Uterus (tissue), 4 donors: ENCODE measurements at places on chromosomes 3 and 15. TPM values are rescaled to one million over a fixed set of nuclear protein-coding genes. Genes with fewer than 3 reads are reported as not detected.

The MYLK gene
- 745 TPM for total RNA-seq

The FOXL2 gene
- total RNA-seq, result 0.26 TPM

The MYL3 gene
- total RNA-seq, result 9.6 TPM

The NDUFB4 gene
- total RNA-seq, result 69.2 TPM

The STAB1 gene
- 216 TPM for total RNA-seq

The MLF1 gene
- 12.6 TPM for total RNA-seq

The CIDEC gene
- not detected for total RNA-seq

The AADAC gene
- not detected for total RNA-seq

The XIRP1 gene
- not detected for total RNA-seq

The MCF2L2 gene
- total RNA-seq, result 1.5 TPM

The GATM gene
- 27.1 TPM for total RNA-seq

The RHOA gene
- total RNA-seq, result 493 TPM

The PEX11A gene
- total RNA-seq, result 1.5 TPM

The GRIP2 gene
- total RNA-seq, result 1.2 TPM

The PRTG gene
- 20.4 TPM for total RNA-seq

The CTXND1 gene
- 0.07 TPM for total RNA-seq

The RASGRP1 gene
- under 0.01 TPM for total RNA-seq

The CLDN18 gene
- total RNA-seq, result not detected

The SPESP1 gene
- total RNA-seq, result 5.6 TPM

The CYP8B1 gene
- total RNA-seq, result not detected

The ZNF197 gene
- total RNA-seq, result 25.7 TPM

The MOBP gene
- 0.43 TPM for total RNA-seq

The GPR160 gene
- 8.6 TPM for total RNA-seq

The REC114 gene
- not detected for total RNA-seq

The DPPA2 gene
- total RNA-seq, result not detected

The NRROS gene
- 36.8 TPM for total RNA-seq

The PLA1A gene
- total RNA-seq, result 37.1 TPM

The KCNAB1 gene
- total RNA-seq, result 9.3 TPM

The MUC13 gene
- not detected for total RNA-seq

The CLDN1 gene
- total RNA-seq, result 200 TPM

The MST1 gene
- 5.1 TPM for total RNA-seq

The COLQ gene
- total RNA-seq, result 4.7 TPM

The NR2E3 gene
- not detected for total RNA-seq

The GATA2 gene
- 62.0 TPM for total RNA-seq

The MINDY4B gene
- total RNA-seq, result not detected

The GXYLT2 gene
- 1.3 TPM for total RNA-seq

The GTF2A2 gene
- 71.8 TPM for total RNA-seq

The NAALADL2 gene
- total RNA-seq, result 0.26 TPM

The CRABP1 gene
- not detected for total RNA-seq

The GCHFR gene
- total RNA-seq, result 11.6 TPM

The TMEM39A gene
- 23.2 TPM for total RNA-seq

The THAP10 gene
- total RNA-seq, result 2.1 TPM

The RFTN1 gene
- total RNA-seq, result 52.5 TPM

The LOXL1 gene
- 68.4 TPM for total RNA-seq

The EOMES gene
- not detected for total RNA-seq

The P2RY14 gene
- 0.51 TPM for total RNA-seq

The WDR76 gene
- 114 TPM for total RNA-seq
